ENCODE measurements at places on chromosomes 6 and 20.

DNA sequence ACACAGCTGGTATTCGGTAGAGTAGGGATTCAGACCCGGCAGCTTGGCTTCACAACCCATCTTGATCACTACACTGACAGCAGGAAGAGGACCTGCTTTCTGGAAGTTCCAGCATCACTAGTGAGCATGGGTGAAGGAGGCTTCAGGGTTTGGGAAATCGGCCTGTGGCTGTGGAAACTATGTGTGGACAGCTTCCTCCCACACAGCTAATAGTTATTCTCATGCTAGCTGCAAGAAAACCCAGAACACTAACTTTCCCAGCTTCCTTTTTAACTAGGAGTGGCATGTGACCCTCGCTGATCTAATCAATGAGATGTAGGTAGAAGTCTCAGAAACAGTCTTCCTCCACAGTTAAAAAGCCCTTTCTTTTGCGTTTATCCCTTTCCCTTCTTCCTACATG is 36.3 kb upstream of the SIRPA start:
- DNase-seq = no peak

DNA sequence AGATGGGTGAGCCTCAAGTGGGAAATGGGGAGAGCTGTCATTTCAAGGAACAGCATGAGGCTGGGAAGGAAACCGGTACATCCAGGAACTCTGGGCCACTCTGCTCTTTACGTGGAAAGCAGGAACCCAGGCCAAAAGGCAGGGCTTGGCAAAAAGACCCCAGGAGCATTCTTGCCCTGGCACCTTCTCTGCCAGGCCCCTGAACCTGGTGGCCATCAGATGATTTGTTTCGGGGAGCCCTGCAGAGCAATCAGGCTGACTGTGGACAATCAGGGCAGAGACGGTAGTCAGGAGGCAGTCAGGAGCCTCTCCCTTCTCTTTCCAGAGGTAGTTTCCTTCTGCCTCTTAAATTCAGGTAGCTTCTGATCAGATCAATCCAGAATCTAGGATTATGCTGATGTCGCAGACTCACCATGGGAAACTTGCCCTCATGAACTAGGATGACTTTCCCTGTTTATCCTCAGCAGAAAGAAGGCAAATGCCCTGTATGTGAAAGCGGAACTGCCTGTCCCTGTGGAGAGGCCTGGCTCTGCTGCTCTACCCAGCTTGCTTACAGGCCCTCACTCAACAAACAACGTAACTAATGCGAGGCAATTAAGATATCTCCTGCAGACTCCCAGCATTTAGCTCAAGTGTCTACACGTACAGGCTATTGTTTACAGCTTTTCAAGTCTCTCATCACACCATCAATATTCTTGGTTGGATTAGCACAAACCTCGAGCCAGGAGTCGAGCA is 36.6 kb downstream of the EZR start:
- no peak for DNase-seq

GRCh38 chr6:127581576-127581975 is 4.6 kb downstream of the C6orf58 start:
- no peak for DNase-seq

- no peak for DNase-seq
Observed at GRCh38 chr20:24519476-24519875, 50.0 kb downstream of the SYNDIG1 start.

- peak; percentile 32 for DNase-seq
Observed at GRCh38 chr6:77368660-77369313, 94.5 kb downstream of the HTR1B start.

DNA sequence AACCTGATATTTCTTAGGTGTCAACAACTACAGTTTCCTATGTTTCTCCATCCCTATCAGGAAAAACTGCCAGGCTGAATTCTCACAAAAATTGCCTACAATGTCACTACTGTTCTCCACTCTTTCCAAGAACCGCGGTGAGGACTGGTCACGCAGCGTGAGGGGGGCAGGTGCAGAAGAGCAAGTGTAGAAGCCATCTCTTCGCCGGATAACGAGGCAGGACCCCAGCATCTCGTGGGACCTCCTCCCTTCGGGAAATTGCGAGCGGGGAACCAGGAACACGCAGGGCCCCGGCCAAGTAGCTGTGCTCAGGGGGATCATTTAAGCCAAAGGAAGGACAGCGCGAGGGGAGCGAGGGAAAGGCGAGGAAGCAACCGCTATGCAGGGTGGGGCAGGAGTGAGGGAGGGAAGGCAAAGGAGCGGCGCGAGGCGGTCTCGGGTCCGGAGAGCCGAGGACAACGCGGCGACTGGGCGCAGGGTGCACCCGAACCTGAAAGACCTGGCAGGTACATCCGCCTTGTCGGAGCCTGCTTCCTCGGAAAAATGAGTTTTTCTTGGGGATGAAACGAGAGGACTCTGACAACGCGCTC is 559 bp downstream of the APMAP start:
- no peak for DNase-seq

DNA sequence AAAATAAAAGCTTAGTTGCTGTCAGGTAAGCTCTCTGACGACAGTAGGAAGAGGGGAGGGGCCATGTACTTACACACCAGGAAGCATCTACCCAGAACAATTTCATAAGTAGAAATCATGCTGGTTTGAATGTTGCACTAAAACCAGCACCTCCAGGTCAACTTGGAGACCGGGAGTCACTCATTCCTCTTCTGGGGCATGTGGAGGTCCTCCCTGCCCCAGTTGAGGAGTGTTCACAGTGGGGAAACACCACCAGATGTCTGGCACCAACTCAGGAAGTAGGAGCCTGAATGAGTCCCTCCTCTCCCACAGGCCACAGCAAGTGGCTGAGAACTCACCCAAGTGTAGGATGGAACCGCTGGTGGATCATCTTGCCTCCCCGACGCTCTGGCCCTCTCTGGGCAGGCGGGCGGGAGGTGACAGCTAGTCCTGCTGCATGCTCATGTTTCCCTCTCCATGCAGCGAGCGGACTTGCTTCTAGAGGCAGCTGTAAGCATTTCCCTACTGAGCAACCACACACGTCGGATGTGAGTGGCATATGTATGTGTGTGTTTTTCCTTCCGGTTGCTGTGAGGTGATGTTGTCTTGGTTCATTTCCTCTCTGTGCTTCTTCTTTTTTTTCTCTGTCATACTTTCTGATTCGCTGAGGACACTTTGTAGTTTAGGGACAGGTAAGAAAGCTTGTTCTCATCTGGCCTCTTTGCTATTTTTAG is 149.5 kb upstream of the NEDD9 start:
- no peak for DNase-seq

DNA sequence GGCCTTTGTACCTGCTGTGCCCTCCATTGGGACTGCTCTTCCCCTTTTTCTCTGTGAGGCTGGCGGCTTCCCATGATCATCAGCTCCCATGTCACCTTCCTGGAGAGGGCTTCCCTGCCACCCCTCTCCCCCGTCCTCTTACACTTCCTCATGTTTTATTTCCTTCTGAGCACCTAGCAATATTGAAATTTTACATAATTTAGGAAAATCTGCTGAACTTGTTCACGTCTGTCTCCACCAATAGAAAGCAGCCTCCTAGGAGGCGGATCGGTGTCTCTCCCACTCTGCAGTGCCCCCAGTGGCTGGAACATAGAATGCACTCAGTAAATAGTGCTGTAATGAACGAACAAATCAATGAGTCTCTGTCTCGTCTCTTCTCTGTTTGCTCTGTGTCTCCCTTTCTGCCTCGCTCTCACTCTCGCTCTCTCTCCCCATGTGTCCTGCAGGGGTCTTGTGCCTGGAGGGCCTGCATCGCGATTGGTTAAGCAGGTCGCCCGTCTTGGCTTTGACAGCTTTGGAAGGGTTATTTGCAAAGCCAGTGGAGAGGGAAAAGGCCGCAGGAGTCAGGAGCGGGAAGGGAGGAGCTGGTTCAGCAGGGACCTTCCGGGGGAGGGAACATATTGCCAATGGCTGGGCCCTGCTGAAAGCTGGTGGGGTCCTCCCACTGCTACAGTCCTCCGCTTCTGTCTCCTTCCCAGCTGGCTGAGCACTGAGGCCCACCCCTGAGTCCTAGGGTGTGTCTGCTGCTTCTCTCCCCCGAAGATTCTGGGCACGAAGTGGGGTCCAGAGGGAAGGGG is 12.1 kb upstream of the OCSTAMP start:
- DNase-seq = peak; percentile 52

DNA sequence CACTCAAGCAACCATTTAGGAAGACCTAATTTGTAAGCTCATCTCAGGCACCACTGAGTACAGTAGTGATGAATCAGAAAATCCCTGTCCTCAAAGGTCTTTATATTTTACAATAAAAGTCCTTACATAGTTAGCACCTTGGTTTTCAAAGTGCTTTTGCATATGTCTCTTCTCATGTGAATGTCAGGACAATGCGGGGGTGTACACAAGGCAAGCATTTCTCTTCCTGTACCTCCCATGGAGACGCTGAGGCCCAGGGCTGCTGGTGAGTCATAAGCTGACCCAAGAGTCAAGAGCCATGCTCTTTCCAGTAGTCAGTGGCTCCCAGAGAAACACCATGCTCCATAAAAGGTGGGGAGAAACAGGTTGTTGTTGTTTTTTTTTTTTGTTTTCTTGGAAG is 174.0 kb downstream of the GJA10 start:
- peak; percentile 78 for DNase-seq

GRCh38 chr6:108562503-108562993 is 1.8 kb downstream of the FOXO3 start:
- DNase-seq = peak; percentile 73

DNA sequence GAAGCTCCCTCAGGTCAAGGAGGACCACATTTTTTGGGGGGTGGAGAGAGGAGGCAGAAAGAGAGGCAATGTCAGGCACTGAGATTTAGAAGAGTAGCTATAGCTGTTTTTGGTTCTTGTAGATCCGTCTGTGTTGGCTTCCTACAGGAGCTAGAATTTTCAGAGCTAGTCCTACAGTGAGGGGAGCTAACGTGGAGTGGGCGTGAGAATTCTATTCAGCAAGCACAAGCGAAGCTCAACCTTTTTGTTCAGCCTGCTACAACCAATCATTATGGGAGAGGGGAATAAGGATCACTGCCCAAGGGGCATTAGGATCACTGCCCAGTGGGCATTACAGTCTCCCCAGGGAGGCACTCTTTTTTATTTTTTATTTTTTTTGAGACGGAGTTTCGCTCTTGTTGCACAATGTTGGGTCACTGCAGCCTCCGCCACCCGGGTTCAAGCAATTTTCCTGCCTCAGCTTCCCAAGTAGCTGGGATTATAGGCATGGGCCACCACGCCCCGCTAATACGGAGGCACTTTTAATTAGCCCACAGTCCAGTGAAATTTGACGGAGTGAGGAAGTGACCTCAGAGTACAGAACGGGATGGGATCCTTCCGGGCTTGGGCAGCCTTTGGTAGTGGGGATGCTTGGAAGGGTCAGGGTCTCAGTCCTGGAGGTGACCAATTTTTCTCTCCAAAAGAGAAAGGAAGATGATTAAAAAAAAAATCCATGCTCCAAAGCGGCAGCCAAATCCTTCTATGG is 1.1 kb upstream of the PANK2 start:
- no peak for DNase-seq

DNA sequence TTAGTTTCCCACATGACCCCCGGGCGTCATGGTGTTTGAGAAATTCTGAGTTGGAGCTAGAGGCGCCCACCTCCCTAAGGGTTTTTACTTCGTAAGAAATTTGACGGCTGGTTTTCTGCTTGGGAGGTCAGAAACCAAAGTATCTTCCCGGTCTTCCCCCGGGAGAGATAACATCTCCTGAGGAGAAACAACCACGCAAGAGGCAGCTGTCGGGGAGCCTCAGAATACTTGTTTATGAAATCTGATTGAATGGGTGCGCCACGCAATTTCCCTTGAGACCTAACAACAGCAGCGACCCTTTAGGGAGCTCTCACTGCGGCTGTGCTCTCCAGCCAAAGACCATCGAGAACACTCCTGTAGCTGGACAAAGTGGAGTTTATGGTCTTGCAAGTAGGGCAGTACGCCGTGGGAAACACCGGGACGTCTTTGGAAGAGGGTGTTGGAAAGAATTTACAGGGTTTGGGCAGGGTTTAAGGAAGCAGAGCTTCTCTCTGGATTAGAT is 608 bp upstream of the EIF2S2 start:
- no peak for DNase-seq

- DNase-seq = peak; percentile 100
Observed at GRCh38 chr6:30752157-30752927, 8.0 kb upstream of the IER3 start.

DNA sequence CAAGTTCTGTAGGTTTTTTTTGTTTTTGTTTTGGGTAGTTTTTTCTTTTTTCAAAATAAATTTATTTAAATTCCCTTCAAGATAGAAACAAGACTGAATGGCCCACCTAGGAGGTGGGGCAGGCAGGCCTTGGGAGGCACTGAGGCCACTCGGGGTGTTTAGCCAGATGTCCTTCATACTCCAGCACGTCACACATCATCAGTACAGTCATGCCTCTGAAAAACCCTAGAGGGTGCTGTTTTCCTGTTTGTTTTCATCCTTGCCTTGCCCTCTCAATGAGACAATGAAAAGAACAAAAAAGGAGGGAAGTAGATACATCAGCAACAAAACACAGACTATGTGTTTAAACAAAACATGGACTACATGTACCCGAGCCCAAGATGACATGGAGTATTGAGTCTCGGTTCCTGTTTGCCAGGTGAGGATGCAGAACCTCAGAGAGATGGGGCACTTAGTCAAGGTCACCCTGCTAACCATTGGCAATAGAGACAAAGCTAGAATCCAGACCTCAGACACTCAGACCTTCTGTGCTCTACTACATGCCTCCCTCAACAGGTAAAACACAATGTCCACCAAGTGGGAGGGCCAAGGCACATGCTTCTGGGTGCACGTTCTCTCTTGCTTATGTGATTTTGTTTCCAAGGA is 26.8 kb upstream of the CLIC5 start:
- DNase-seq = peak; percentile 32

GRCh38 chr6:3873051-3873450 is 23.9 kb downstream of the FAM50B start:
- DNase-seq = no peak

DNA sequence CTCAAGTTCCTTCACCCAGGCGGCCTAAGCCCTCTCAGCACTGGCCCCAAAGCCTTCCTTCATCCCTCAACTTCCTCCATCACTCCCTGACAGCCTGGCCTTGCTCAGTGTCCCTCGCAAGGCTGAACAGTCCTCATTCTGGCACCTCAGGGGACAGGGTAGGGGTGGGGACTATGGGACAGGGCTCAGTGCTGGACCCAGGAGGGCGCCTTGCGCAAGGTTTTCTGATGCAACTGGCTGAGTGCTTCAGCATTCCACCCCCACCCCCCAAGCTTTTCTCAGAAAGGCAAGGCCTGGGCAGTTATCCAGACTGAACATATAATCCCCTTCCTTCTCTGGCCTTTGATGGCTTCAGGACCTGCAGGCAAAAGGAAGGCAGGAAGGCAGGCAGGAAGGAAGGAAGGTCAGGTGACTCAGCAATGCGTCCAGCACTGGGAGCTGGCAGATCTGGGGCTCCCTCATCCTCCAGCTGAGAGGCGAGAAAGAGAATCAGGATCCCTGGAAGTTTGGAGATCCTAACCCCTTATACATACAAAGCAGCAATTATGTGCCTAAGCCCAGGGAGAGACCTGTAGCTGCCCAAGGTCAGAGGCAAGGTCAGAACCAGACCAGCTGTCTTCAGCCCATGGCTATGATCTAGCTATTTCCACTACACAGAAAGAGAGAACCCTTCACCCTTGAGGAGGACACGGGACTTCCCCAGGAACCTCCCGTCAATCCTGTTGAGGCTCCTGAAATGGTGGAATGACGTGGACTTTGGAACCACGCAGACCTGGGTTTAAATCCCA is 8.6 kb upstream of the TRIB3 start:
- DNase-seq = peak; percentile 94
